Activated T-helper 1 cell treated with anti-CD3 and anti-CD28 coated beads, Interleukin-12 subunit alpha, Interleukin-12 subunit beta, Interleukin-2, Interleukin-4 antibody, amounts not matched to agents 30 ng/mL and 10 ng/mL and 1 ng/mL, durations not matched to agents 14 hours and 24 hours and 36 hours (primary cell): ENCODE measurements at places on chromosomes 16 and 17.
A peak's percentile ranks its signal among the peaks of the same experiment; 100 is the strongest.

DNA sequence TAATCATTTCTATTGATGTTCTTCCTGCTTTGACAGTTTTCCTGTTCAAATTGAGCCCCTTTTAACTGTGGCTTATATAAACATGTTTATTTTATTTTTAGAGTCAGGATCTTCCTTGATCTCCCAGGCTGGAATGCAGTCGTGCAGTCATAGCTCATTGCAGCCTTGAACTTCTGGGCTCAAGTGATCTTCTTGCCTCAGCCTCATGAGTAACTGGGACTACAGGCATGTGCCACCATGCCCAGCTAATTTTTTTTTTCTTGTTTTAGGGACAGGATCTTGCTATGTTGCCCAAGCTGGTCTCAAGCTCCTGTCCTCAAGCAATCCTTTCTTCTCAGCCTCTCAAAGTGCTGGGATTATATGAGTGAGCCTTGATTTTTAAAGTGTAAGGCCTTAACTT, 14.7 kb downstream of the PHKB start:
- H3K27me3 ChIP-seq = no peaks in the 10 kb centered on the region
- no peak for DNase-seq

- peak overlapping the region; percentile 19 for H3K4me3 ChIP-seq
- peaks cover 10% of the 10 kb centered on the region for H3K4me1 ChIP-seq
- H3K27me3 ChIP-seq = peaks cover 6% of the 10 kb centered on the region
Measured at GRCh38 chr17:44351961-44352827, 7.1 kb downstream of the GRN start.

- no peak for DNase-seq
- H3K27me3 ChIP-seq = no peaks in the 10 kb centered on the region
- H3K36me3 ChIP-seq = peaks cover 2% of the 10 kb centered on the region
- no peak overlapping the region for H3K27ac ChIP-seq
- H3K4me1 ChIP-seq = peaks cover 7% of the 10 kb centered on the region
- no peak overlapping the region for H3K4me3 ChIP-seq
Measured at GRCh38 chr16:83942815-83943515, 10.1 kb upstream of the OSGIN1 start.

DNA sequence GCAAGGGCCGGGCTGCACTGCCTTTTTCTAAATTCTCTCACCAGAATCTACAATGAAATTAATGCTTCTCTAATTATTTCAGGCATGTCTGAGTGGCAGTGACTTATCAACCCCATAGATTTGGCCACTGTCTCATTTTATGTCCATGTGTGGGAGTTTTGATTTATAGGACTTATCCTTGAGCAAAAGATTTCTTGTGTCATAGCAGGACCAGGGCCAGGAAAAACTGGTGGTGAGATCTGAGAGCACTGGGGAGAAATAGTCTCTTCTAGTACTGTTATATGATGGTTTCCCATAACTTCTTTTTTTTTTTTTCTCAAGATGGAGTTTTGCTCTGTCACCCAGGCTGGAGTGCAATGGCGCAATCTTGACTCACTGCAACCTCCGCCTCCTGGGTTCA, 1.5 kb upstream of the KRT23 start:
- no peaks in the 10 kb centered on the region for H3K4me1 ChIP-seq
- peaks cover 11% of the 10 kb centered on the region for H3K27me3 ChIP-seq
- DNase-seq = no peak
- H3K27ac ChIP-seq = no peak overlapping the region

- H3K36me3 ChIP-seq = no peaks in the 10 kb centered on the region
- no peaks in the 10 kb centered on the region for H3K4me1 ChIP-seq
- H3K27me3 ChIP-seq = peaks cover 9% of the 10 kb centered on the region
- H3K27ac ChIP-seq = no peak overlapping the region
- no peak overlapping the region for H3K4me3 ChIP-seq
Measured at GRCh38 chr16:88979353-88980015, 2.5 kb upstream of the CBFA2T3 start.

GRCh38 chr17:78718575-78719208, 63.4 kb downstream of the CYTH1 start:
- H3K27me3 ChIP-seq = no peaks in the 10 kb centered on the region
- no peak for DNase-seq
- H3K4me3 ChIP-seq = peak overlapping the region; percentile 43
- H3K36me3 ChIP-seq = peaks cover 15% of the 10 kb centered on the region
- peak overlapping the region; percentile 91 for H3K27ac ChIP-seq

DNA sequence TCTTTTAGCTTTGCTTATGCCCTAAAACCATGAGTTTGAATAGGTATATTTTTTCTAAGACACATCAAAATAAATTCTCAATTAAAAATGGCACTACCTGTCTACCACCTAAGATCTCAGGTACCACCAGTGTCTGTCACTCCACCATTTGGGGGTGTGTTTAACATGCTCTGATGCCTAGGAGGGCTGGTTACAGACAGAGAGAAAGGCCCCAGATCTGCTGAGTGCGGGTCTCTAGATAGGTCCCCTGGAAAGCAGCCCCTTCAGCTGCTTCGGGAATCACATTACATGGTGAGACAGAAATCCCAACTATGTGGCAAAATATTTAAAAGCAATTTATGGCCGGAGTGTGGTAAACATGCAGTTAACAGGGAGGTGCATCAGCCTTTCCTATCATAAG, 653 bp upstream of the VAC14 start:
- peaks cover 27% of the 10 kb centered on the region for H3K4me1 ChIP-seq
- H3K4me3 ChIP-seq = peak overlapping the region; percentile 97
- H3K36me3 ChIP-seq = peaks cover 2% of the 10 kb centered on the region
- peak overlapping the region; percentile 84 for H3K27ac ChIP-seq
- peaks cover 13% of the 10 kb centered on the region for H3K27me3 ChIP-seq
- DNase-seq = no peak

DNA sequence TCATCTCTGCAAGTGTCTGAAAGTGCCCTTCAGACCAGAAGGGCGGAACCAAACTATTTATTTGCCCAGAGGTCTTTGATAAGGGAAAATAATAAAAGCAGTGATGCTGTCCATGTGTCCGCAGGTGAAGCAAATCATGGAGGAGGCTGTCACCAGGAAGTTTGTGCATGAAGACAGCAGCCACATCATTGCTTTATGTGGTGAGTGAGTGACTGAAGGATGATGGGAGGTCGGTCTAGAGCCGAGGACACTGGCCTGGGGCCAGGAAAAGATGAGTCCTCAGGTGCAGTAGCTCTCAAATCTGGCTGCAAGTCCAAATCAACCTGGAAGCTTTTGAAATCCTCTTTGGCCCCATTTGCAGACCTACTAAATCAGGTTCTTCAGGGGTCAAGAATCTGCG, 6.1 kb downstream of the SGSM2 start:
- peaks cover 9% of the 10 kb centered on the region for H3K36me3 ChIP-seq
- peaks cover 2% of the 10 kb centered on the region for H3K4me1 ChIP-seq
- H3K4me3 ChIP-seq = no peak overlapping the region
- no peaks in the 10 kb centered on the region for H3K27me3 ChIP-seq
- H3K27ac ChIP-seq = no peak overlapping the region

GRCh38 chr17:80955671-80956280, 35.9 kb upstream of the CHMP6 start:
- no peak for DNase-seq
- H3K4me3 ChIP-seq = no peak overlapping the region
- H3K36me3 ChIP-seq = no peaks in the 10 kb centered on the region
- H3K4me1 ChIP-seq = no peaks in the 10 kb centered on the region

GRCh38 chr17:63154586-63155244, 188.7 kb downstream of the TANC2 start:
- H3K4me3 ChIP-seq = no peak overlapping the region
- no peaks in the 10 kb centered on the region for H3K36me3 ChIP-seq
- no peaks in the 10 kb centered on the region for H3K4me1 ChIP-seq
- H3K27ac ChIP-seq = no peak overlapping the region

DNA sequence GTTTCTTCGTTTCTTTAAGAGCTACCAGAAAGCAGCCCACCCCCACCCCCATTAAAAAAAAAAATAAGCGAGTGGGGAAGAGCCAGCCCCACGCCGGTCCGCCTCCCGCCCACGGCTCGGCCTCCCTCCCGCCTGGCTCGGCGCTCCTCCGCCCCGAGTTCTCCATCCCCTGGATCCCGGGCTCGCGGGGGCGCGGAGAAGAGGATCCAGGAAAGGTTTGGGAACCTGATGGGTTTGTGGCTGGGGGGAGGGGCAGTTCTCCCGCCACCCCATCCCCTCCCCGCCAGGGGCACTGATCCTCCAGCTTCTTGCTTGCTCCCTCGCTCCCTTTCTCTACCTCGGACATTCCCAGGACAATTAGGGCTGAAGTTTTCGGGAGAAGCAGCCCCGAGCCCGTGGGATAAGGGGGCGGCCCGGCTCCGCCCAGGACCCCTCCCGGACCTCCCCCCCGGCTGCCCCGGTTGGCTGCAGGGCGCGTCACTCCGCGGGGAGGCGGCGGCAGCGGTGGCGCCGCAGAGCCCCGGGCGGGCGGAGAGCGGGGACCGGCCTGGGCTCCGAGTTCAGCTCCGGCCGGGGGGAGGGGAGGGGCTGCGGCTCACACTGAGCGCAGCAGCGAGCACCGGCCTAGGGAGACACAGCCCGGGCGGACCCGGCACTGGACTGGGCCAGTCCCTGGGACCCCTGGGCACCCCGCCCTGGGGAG, 1.0 kb upstream of the SALL1 start:
- no peak overlapping the region for H3K4me3 ChIP-seq
- H3K4me1 ChIP-seq = no peaks in the 10 kb centered on the region
- H3K27me3 ChIP-seq = peaks cover 66% of the 10 kb centered on the region
- no peak for DNase-seq

DNA sequence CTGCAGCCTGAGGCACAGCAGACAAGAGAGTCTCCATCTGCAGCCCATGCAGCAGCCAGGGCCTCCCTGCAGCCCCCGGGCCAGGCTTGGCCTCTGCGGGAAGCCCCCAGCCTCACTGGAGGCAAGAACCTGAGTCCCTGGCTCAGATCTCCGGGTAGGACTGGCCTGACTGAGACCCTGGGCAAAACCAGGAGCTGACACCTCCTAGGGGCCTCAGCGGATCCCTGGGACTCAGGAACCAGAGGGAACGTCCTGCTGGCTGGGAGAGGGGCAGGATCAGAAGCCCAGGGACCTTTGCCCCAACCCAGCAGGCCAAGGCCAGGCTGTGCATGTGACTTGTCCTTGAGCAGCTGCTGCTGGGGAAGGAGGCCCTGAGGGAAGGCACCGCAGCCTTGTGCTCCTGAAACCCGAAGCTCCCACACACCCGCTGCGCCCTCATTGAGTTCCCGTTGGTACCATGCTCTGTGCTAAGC, 1.7 kb upstream of the PRSS21 start:
- H3K4me1 ChIP-seq = no peaks in the 10 kb centered on the region
- H3K27ac ChIP-seq = no peak overlapping the region
- no peaks in the 10 kb centered on the region for H3K27me3 ChIP-seq
- no peaks in the 10 kb centered on the region for H3K36me3 ChIP-seq
- H3K4me3 ChIP-seq = no peak overlapping the region
- DNase-seq = no peak

DNA sequence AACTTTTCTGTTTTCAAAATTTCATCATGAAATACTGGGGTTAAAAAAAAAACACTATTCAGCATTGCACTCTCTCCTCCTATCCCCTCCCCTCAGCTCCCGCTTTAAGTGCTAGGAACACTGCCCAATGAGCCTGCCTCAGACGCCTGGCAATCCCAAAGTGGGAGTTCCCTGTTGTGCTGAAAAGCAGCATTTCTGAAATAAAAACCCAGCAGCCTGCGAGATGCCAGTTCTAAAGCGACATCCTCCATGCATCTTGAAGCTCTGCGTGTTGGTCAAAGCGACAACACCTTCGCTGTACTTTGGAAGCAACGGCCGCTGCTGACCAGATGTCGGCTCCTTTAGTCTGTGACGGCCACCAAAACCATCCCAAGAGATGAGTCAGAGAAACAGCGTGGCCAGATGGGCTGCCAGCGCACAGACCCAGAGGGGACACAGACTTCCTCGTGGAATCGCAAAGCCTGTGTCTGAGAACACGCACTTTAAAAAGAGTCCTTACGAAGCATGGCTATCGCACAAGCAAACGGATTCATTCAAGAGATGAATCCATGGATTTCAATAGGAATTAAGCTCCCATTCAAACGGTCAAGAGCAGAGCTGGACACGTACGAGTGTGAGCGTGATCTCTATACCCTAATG, 32.8 kb downstream of the FBXO31 start:
- peaks cover under 1% of the 10 kb centered on the region for H3K4me1 ChIP-seq
- H3K4me3 ChIP-seq = no peak overlapping the region
- no peaks in the 10 kb centered on the region for H3K27me3 ChIP-seq
- peaks cover 8% of the 10 kb centered on the region for H3K36me3 ChIP-seq
- H3K27ac ChIP-seq = no peak overlapping the region
- no peak for DNase-seq

- no peaks in the 10 kb centered on the region for H3K27me3 ChIP-seq
- no peaks in the 10 kb centered on the region for H3K36me3 ChIP-seq
- DNase-seq = no peak
- no peak overlapping the region for H3K27ac ChIP-seq
Measured at GRCh38 chr17:1034652-1035210, 37.8 kb downstream of the TIMM22 start.

DNA sequence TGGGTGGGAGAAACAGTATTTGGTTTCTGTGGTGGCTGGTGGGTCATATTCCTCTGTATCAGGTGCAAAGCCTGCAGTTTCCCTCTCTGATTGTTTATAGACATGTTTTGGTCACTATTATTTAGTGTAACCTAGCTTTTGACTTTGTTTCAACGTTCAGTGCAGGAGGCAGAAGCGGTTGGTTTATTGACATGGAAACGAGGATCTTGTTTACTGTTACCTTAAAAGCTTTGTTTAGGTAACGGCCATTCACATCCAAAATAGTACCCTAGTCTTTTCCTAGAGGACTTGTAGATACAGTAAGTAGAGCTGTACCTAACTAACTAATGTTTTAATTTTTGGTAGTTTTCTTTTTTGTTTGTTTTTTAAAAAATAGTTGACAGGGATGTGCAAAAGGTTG, 3.5 kb downstream of the MSI2 start:
- H3K4me1 ChIP-seq = peaks cover 71% of the 10 kb centered on the region
- no peak overlapping the region for H3K27ac ChIP-seq
- H3K27me3 ChIP-seq = no peaks in the 10 kb centered on the region
- peak overlapping the region; percentile 89 for H3K4me3 ChIP-seq

GRCh38 chr17:3189961-3190360, 7.4 kb upstream of the OR1A2 start:
- H3K27me3 ChIP-seq = peaks cover 2% of the 10 kb centered on the region
- H3K4me1 ChIP-seq = no peaks in the 10 kb centered on the region
- H3K4me3 ChIP-seq = no peak overlapping the region
- H3K36me3 ChIP-seq = no peaks in the 10 kb centered on the region
- DNase-seq = no peak

GRCh38 chr17:12554251-12554650, 111.4 kb upstream of the MYOCD start:
- H3K4me3 ChIP-seq = no peak overlapping the region
- no peaks in the 10 kb centered on the region for H3K4me1 ChIP-seq
- DNase-seq = no peak
- H3K27me3 ChIP-seq = no peaks in the 10 kb centered on the region
- no peaks in the 10 kb centered on the region for H3K36me3 ChIP-seq

DNA sequence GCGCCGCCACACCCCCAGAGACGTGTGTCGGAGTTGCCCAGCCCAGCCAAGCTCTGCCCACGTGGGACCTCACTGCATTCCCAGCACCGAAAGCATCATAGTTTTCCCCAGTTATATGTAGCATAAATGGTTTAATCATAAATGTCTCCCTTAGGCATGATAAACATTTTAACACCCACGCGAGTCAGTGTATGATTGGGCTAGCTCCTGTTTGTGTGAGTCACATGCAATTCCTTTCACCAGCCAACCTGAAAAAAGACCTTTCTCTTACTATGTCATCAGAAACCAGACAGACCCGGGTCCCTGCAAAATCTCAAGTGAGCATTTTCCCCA, 9.2 kb downstream of the TAF1C start:
- peaks cover 10% of the 10 kb centered on the region for H3K36me3 ChIP-seq
- H3K27me3 ChIP-seq = no peaks in the 10 kb centered on the region
- H3K4me1 ChIP-seq = peaks cover 6% of the 10 kb centered on the region
